ENCODE measurements at places on chromosomes 1 and 21.

GRCh38 chr1:177629526-177629925 is 340.3 kb downstream of the SEC16B start:
- H3K27me3 ChIP-seq = no peaks in the 10 kb centered on the region
- no peak overlapping the region for H3K4me3 ChIP-seq
- H3K36me3 ChIP-seq = no peaks in the 10 kb centered on the region
- no peaks in the 10 kb centered on the region for H3K4me1 ChIP-seq
- no peak overlapping the region for H3K27ac ChIP-seq

GRCh38 chr1:241677201-241677600 is 25.1 kb downstream of the WDR64 start:
- DNase-seq = no peak
- no peak overlapping the region for H3K4me3 ChIP-seq
- H3K27ac ChIP-seq = no peak overlapping the region
- H3K27me3 ChIP-seq = no peaks in the 10 kb centered on the region
- H3K36me3 ChIP-seq = no peaks in the 10 kb centered on the region

- no peak for DNase-seq
- no peak overlapping the region for H3K4me3 ChIP-seq
- no peak overlapping the region for H3K27ac ChIP-seq
- no peaks in the 10 kb centered on the region for H3K36me3 ChIP-seq
- no peaks in the 10 kb centered on the region for H3K4me1 ChIP-seq
Observed at GRCh38 chr1:171833091-171833825, 8.0 kb upstream of the DNM3 start.

DNA sequence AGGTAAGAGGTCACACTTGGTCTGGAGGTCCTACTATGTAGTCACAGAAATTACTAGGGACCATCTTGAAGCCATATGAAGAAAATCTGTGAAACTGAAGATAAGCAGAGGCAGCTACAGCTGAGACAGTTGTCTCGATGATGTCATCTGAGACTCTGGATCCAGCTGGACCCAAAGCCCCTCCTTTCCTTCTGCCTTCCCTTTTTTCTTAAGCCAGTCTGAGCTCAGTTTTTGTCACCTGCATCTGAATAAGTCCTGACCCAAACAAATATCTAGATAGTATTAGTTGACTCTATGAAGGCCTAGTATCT is 143.3 kb downstream of the ETS2 start:
- no peak for DNase-seq
- H3K4me3 ChIP-seq = no peak overlapping the region
- no peak overlapping the region for H3K27ac ChIP-seq
- H3K36me3 ChIP-seq = no peaks in the 10 kb centered on the region
- H3K4me1 ChIP-seq = no peaks in the 10 kb centered on the region

GRCh38 chr1:156703741-156704140 is 1.6 kb downstream of the CRABP2 start:
- no peak overlapping the region for H3K4me3 ChIP-seq
- DNase-seq = no peak
- H3K4me1 ChIP-seq = peaks cover 30% of the 10 kb centered on the region
- no peak overlapping the region for H3K27ac ChIP-seq

DNA sequence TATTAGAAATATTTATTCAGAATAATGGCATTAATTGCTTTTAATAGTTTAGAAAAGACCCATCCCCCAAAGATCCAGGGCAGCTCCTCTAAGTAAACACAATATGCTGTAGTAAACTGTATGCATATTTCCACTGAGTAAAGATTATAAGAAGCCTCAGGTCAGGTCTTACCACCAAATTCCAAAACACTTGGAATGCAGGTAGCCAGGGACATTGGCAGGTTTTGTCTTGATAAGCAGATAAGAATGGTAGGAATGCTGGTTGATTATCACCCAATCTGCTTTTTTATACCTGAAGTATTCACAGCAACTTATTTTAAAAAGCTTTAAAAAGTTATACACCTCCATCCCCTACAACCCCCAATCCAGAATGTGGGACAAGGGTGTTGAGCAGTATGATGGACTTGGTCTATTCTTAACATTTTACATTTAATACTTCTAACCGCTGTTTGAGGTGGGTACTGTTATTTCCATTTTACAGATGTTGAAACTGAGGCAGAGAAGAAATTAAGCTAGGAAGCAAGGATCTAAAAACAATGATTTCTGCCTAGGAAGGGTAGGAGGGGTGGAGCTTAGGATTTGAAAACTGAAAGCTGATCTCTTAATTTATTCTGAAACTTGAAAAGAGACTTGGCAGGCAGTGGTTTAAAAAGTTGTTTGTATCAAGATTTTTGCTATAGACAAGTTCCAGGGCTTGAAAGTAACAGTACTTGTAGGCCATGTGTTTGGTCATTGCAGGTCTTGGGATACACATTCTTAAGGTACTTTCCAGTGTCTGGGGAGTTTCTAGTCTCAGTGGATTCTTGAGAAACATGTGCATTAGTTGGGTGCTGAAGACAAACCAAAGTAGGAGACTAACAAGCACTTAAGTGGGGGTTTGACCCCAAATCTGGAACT is 15.6 kb upstream of the THEM4 start:
- no peak for DNase-seq
- H3K27me3 ChIP-seq = no peaks in the 10 kb centered on the region
- no peaks in the 10 kb centered on the region for H3K4me1 ChIP-seq
- no peak overlapping the region for H3K4me3 ChIP-seq
- no peaks in the 10 kb centered on the region for H3K36me3 ChIP-seq

DNA sequence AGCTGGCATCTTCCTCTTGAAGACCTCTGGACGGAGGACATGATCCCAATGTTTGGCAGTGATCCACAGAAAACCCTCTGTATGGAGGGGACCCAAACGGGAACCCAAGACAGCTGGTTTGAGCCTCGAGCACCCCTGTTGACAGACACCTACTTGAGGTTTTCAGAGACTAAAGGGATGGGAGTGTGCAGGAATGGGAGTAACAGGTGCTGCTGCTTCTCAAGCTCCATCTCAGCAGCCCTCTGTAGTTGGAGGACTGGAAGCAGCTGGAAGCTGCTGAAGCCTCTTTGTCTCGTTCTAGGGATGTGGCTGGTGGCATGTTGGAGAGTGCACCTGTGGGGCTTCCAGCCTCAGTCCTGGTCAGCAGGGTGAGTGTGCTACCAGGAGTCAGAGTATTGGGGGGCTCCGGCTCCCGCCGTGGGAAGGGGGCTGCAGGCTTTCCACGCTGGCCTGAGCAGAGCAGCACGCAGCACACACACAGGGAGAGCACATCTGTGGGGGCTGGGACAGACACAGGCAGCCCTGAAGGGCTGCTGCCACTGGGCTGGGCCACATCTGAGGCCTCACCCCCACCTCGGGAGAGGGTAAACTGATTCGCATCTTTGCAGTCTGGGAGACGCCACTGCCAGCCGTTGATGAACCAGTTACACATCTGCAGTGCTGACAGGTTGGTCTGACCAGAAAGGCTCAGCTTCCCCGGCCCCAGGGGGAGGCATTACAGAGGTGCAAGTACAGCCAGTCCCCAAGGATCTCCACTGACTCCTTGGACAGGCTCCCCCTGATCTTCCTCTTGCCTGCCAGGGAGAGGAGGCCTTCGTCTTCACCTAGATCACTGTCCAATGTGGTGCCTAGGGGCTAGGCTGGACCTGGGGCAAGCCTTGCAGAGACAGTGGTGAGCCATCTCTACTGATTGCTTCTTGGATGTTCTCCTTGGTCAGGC is 56.6 kb downstream of the ADSS2 start:
- H3K4me3 ChIP-seq = no peak overlapping the region
- no peak for DNase-seq
- H3K27ac ChIP-seq = no peak overlapping the region
- H3K4me1 ChIP-seq = no peaks in the 10 kb centered on the region
- no peaks in the 10 kb centered on the region for H3K36me3 ChIP-seq

GRCh38 chr1:34754964-34755637 is at the start of gene GJB5:
TSS of gene GJB5 (plus strand) at chr1:34755047. CDS start at chr1:34757331, 2,284 bp downstream.
- peak within 1 kb of the TSS; percentile 98 for H3K27ac ChIP-seq
- peak within 1 kb of the TSS; percentile 31 for H3K4me3 ChIP-seq
- H3K36me3 ChIP-seq = peaks cover 18% of the 10 kb centered on the region

DNA sequence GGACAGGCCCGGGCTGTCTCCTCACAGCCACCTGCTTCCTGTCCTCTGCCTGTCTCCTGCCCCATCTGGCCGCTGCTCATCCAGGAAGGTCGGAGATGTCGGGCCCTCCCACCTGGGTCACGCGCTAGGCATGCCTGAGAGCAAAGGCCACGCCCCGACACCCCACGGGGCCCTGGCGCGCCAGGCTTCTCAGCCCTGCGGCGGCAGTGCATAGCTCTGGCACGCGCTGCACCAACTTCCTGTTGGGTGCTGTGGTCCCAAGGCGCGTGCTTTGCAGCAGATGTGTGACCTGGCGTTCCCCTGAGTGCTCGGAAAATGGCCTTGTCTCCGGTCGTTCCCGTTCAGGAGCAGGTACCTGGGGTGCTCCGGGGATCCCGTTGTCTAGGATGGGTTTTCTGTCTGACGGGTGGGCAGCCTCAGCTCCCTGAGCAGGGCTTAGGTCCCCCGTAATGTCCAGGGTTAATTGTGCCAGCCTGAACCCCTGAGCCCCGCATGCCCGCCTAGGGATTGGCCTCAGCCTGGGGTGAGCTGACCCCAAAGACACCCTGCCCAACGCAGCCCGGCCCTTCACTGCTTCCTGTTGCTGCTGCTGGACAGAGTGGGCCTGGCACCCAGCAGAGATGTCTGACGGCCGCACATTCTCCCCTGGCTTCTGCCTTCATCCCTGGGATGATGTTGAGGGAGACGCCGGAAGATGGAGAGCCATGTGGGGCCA is 19.4 kb upstream of the KCNAB2 start:
- no peaks in the 10 kb centered on the region for H3K27me3 ChIP-seq
- H3K4me3 ChIP-seq = peak overlapping the region; percentile 19
- H3K27ac ChIP-seq = peak overlapping the region; percentile 51
- peak; percentile 92 for DNase-seq

DNA sequence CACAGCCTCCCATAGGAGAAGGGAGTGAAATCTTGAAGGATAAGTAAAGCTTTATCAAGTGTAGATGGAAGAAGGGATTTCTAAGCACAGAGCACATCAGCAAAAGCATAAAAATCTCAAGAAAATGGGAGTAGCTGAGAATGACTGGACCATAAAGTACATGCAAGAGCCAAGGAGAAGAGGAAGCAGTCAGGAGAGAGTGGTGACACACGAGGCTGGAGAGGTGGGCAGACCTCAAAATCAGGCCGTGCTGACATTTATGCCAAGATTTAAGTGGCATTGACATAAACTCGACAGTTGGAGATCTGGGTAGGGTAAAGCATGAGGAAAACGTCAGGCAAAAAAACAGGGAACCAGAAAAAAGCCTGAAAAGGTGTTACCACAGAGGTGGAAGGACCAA is 62.3 kb downstream of the GFI1 start:
- no peaks in the 10 kb centered on the region for H3K36me3 ChIP-seq
- no peaks in the 10 kb centered on the region for H3K4me1 ChIP-seq
- no peak overlapping the region for H3K27ac ChIP-seq
- no peaks in the 10 kb centered on the region for H3K27me3 ChIP-seq
- DNase-seq = no peak
- H3K4me3 ChIP-seq = no peak overlapping the region

DNA sequence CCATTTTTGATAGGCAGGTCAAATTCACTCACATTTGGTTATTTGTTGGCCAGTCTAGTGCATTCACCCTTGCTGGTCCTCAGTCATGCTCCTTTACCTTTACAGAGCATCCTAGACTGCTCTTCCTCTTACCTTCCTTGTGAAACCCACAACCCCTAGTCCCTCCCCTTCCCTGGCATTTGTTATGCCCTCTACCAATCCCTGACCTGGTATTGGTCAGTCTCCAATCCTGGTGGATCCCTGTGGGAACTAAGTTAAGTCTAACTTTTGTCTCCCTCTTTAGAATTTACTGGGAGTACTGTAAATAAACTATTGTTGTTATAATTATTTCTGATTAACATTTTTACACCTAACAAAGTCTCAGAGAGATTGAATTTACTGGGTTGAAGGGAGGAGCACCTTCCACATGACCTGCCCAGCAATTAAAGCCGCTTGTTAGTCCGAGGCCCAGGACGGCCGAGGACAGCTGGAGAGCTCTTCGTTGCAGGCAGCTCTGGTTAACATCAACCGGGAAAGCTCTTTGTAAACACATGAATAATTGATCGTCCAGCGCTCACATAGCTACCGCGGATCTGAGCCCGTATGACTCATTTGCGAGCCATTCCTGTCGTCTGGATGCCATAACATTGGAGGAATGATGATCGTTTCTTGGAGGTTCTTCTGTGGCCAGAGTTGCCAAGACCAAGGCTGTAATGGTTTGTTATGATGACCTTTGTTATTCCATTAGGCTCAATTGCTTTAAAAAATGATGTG is 31.9 kb downstream of the MTARC1 start:
- no peak for DNase-seq
- H3K36me3 ChIP-seq = no peaks in the 10 kb centered on the region
- no peaks in the 10 kb centered on the region for H3K4me1 ChIP-seq

DNA sequence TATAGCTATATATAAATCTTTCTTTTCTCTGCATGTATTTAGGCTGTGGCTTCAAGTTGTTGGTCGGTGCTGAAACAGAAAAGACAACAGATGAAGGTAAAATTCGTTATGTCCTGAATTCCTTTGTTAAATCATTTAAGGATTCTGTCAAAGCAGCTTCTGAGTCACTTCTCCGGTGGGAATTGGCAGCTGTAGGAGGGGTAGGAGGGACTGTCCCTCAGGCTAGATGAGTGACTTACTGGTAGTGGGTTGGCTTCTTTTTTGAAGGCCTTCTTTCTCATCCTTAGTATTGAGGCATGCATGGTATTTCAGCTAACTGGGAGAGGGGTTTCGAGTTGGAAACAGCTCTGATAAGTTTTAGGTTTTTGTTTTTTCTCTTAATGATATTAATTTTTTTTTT is 22.1 kb upstream of the NEXN start:
- H3K4me1 ChIP-seq = no peaks in the 10 kb centered on the region
- no peak overlapping the region for H3K27ac ChIP-seq
- no peak overlapping the region for H3K4me3 ChIP-seq
- no peaks in the 10 kb centered on the region for H3K27me3 ChIP-seq
- DNase-seq = no peak
- peaks cover 14% of the 10 kb centered on the region for H3K36me3 ChIP-seq

GRCh38 chr1:115641762-115642167 is at the start of gene VANGL1:
TSS of gene VANGL1 (plus strand) at chr1:115641970. CDS start at chr1:115651414, 9,444 bp downstream.
- H3K4me3 ChIP-seq = peak within 1 kb of the TSS; percentile 68
- peaks cover 9% of the 10 kb centered on the region for H3K4me1 ChIP-seq
- peak within 1 kb of the TSS; percentile 65 for H3K27ac ChIP-seq
- H3K27me3 ChIP-seq = no peaks in the 10 kb centered on the region

- no peak overlapping the region for H3K27ac ChIP-seq
- H3K36me3 ChIP-seq = peaks cover 16% of the 10 kb centered on the region
- H3K27me3 ChIP-seq = no peaks in the 10 kb centered on the region
- DNase-seq = no peak
- no peaks in the 10 kb centered on the region for H3K4me1 ChIP-seq
- H3K4me3 ChIP-seq = no peak overlapping the region
Observed at GRCh38 chr1:35845766-35846165, 37.2 kb upstream of the AGO1 start.
